HTR-8/SVneo (cell line): ENCODE measurements at places on chromosomes 7 and 10.

DNA sequence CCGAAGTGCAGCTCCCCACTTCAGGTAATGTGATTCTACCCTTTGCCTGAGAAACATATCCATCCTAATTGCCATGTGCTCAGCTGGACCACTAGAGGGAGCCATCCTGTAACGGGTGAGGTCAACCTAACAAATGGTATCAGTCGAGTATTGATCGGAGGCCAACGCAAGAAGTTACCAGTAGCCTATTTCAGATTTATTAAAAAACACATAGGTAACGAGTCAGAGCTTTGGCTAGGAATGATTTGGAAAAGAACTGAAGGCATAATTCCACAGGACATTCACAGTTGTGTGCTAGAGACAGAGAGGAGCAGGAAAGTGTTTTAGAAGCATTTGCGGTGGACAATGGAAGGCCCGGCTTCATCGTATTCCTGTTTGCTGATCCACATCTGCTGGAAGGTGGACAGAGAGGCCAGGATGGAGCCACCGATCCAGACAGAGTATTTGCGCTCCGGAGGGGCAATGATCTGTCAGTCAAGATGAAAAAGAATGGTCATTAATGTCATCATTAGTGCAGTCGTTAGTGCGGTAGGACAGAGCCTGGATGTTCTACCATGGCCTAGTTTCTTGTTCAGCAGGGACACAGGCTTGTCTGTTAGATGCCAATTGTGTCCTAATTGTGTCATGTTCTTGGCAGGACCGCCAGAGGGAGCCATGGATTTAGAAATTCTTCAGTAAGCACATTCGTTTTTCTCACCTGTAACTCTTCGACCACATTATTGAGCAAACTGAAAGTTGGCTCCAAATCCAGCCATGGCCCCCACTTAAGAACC, 17.5 kb downstream of the ACTA2 start:
- peak; percentile 45 for DNase-seq

- no peak for DNase-seq
Measured at GRCh38 chr7:95660023-95660434, 63.7 kb upstream of the PDK4 start.

GRCh38 chr10:12938271-12938670, 63.2 kb downstream of the CCDC3 start:
- no peak for DNase-seq

- no peak for DNase-seq
Measured at GRCh38 chr7:4207011-4207410, 475.1 kb upstream of the FOXK1 start.

- DNase-seq = no peak
Measured at GRCh38 chr10:123485341-123485960, 180.7 kb upstream of the GPR26 start.

DNA sequence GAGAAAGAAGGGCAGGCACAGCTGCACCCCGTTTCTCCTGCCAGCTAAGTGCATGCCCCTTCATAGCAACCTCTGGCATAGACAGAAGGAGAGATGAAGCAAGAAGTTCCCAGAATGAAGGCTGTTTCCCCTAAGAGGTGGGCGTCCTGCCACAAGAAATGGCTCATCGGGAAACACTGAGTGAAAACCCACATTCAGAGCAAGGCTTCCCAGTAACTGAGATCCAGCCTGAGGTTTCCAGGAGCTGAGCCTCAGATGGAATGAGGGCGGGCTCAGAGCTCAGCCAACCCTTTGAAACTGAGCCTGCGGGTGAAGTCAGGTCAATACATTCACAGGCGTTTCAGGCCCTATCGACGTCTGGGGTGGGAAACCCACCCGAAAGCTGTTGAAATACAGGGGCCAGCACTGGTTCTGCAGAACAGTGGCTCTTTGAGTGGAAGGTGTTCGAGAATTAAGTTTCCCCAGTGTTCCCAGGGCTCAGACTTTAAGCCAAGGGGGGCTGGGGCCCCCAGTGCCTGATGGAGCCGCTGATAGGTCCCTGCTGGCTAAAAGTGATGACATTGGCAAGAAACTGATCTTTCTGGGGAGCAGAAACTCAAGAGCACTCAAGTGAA, 510.2 kb downstream of the RPS24 start:
- no peak for DNase-seq

- no peak for DNase-seq
Measured at GRCh38 chr7:51639661-51640334, 323.2 kb upstream of the COBL start.

DNA sequence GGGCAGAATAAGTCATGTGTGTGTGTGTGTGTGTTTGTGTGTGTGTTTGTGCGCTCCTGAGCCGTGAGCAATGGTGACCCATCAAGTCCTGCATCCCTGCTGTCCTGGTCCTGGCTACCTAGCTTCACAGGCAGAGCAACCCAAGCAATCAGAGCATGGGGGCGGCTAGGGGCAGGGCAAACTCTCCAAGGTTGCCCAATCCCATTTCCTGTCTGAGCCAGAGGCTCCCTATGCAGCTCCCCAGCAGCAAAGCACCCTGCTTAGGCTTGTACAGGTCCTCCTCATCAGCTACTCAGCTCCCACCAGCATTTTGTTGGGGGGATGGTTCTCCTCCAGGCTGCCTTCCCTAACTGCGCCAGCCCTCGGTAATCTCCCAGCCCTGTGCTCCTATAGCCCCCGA, 31.1 kb upstream of the CRHR2 start:
- no peak for DNase-seq

- no peak for DNase-seq
Measured at GRCh38 chr10:124150189-124150806, 56.9 kb upstream of the CHST15 start.

GRCh38 chr7:46695051-46695708, 774.1 kb upstream of the IGFBP3 start:
- DNase-seq = no peak

GRCh38 chr7:40301486-40302068, 166.8 kb downstream of the SUGCT start:
- no peak for DNase-seq

GRCh38 chr10:122849900-122850605, 4.4 kb upstream of the CUZD1 start:
- DNase-seq = no peak

DNA sequence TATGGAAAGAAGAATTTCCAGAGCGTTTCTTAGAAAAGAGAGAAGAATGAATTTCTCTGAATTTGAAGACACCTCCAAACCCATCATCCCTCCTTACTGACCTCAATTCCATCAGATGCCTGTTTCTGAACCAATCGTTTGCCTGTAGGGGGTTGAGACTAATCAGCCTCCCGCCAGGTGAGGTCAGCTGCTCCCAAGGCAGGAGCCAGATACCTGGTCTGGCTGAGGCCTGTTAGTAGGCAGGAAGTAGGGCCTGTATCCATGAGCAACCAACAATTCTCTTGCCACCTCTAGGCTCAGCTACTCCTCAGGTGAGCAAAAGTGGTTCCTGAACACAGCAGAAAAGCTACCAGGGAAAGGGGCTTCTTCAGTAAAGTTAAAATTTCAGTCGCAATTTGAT, 50.3 kb downstream of the HTR5A start:
- no peak for DNase-seq

DNA sequence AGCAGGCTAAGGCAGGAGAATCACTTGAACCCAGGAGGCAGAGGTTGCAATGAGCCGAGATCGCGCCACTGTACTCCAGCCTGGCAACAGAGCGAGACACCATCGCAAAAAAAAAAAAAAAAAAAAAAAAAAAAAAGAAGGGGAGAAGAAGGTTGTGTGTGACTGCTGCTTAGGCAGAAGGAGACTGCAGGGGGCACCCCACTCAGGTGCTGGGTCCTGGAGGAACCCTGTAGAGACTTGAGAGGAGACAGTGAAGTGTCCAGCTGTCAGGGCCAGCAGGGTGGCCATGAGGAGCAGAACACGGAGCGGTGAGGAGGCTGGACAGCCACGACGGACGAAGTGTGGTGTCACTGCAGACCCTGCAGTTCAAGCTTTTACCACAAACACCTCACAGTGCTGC, 99.0 kb upstream of the NMT2 start:
- no peak for DNase-seq

GRCh38 chr7:8516976-8517375, 83.6 kb downstream of the NXPH1 start:
- DNase-seq = no peak

- DNase-seq = no peak
Measured at GRCh38 chr10:114281006-114281405, 42.0 kb downstream of the VWA2 start.

DNA sequence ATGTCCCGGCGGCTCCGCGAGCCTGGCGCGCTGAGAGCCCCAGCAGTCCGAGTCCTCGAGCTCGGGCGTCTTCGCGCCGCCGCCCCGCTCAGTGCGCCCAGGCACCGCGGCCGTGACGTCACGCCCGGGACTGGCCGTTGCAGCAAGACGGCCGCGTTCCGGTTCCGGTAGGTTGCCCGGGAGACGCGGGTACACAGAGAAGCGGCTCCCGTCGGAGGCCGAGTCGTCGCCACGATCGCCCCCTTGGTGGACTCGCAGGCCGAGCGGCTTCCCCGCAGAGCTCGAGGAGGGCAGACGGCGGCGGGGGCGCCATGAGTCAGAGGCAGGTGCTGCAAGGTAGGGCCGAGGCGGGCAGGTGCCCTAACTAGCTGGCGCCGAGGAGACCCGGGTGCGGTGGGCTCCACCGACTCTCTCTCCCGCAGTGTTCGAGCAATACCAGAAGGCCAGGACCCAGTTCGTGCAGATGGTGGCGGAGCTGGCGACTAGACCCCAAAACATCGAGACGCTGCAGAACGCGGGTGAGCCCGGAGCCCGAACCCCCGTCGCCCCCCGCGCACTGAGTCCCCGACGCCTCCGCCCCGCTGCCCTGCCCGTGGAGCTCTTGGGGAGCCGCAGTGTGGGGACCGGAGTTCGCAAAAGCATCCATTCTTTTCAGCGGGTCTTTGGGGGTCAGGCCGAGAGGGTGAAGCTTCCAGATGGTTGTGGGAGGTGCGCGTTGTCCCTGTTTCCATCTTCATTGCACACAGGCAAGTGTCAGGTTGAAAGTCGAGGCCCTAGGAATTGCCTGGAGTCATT, at the start of gene SPAG6:
SPAG6 (plus strand) TSS at position 196 of the 795 bp plus-strand sequence; CDS start at position 312, 116 bp downstream.
- no peak for DNase-seq

- no peak for DNase-seq
Measured at GRCh38 chr10:102781921-102782557, 38.3 kb downstream of the WBP1L start.

- DNase-seq = no peak
Measured at GRCh38 chr7:28854750-28855074, 103.4 kb downstream of the TRIL start.

DNA sequence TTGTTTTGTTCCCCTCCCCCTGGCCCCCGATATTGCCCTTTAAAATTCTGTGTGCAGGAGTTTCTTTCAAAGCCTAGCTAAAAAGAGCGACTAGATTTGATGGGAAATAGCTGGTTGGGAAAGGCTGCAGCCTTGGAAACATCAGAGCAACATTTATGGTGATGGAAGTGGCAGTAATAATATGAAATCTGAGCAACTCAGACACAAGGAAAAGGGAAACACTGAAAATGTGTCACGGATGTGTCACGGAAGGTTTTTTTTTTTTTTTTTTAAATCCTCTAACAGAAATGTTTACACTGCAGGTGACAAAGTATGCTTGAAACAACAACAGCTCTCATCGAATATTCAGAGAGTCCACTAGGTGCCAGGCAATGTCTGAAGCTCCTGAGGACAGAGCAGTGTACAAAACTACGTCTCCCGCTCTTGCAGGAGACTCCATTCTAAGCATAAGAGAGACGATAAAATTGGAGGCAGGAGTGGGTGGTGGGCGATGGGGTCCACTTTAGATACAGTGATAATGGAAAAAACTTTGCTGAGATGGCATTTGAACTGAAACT, 143.0 kb downstream of the RSU1 start:
- DNase-seq = no peak

GRCh38 chr10:23065181-23065948, 30.0 kb upstream of the MSRB2 start:
- DNase-seq = no peak

DNA sequence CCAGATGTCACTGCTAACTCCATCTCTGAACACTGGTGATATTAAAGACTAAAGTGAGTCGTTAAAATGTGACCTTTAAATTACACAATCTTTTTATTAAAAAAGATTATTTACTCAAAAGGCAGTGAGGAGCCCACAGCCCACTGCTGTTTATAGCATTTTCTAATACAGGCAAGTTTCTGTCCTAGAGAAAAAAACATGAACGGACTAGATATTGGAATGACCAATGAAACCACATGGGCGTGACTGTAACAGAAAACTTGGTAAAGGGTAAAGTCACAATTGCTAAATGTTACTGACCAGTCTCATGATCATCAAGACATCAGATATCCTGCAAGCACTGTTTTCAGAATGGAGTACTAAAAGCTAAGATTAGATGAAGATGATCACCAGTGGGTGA, 78.7 kb downstream of the FEZF1 start:
- no peak for DNase-seq

GRCh38 chr7:150740053-150740452, 2.8 kb downstream of the GIMAP5 start:
- DNase-seq = no peak

- no peak for DNase-seq
Measured at GRCh38 chr7:79282070-79282694, 171.3 kb downstream of the MAGI2 start.

DNA sequence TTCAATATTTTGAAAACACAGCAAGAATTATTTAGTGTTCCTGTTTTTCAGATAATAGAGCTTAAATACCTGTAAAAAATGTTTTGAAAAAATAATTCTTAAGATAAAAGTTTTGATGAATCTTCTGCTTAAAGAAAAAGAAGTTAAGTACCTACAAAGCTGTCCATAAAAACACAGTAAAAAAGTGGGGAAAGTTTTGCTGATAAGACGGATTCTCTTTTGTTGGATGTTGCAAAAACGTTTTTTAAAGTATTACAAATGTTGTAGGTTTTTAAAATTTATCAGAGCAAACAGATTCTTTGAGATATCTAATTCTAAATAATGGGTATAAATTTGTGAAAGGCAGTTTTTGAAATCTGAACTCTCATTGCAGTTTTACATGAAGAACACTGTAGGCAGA, 12.2 kb downstream of the DMTF1 start:
- no peak for DNase-seq

DNA sequence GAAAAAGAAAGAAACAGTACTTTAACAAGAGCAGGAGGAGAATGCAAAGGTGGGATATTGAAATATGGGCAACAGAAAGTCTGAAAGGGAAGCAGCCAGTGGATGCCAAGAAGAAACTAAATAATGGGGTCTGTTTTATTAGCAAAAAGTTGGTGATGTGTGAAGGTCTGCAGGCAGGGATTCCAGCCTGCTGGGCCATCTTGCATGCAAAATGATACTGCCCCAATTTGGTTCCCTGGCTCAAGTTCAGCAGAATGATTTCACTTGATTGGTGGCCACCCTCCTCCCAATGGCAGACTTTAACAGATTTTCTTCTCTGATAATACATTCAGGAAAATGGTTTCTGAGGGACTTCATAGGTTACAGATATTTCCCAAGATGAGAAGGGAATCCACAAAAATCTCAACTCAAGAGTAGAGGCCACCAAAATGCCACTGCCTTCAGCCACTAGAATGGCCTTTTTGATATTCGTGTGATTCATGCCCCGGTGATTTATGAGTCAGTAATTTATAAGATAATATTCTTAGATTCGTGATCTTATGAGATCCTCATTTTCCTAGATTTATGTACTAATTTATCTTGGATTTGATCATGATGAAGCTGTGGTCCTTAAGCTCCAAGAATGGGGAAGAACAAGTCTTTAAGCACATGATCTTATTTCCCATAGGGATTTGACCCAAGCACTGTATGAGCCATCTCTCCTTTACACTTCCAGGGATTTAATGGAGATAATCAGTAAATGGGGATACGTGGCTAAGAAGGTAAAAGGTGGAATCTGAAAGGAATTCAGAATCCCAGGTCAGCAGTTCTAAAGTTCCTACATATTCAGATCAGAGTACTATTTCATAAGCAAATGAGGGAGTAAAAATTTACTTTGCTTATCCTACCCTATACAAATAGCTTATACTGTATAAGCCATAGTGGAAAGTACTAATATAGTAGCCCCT, 32.3 kb upstream of the ADD3 start:
- DNase-seq = no peak

GRCh38 chr7:36788825-36789470, 64.7 kb upstream of the AOAH start:
- DNase-seq = no peak
